Large intestine (tissue), 12 donors: ENCODE measurements at places on chromosomes 13 and 19. TPM values are rescaled to one million over a fixed set of nuclear protein-coding genes. Genes with fewer than 3 reads are reported as not detected.

GRCh38 chr19:5141850-5142724, 173.2 kb downstream of the KDM4B start:
- no peak for DNase-seq

CILP2 gene
- polyA plus RNA-seq = 0.09 TPM

GRCh38 chr13:41713405-41713804, 247.5 kb downstream of the VWA8 start:
- DNase-seq = no peak

KCNJ14 gene
- polyA plus RNA-seq = 0.70 TPM

ZNF835 gene
- 2.8 TPM for polyA plus RNA-seq

GRCh38 chr19:34173193-34173956, 1.1 kb downstream of the LSM14A start:
- DNase-seq = peak; percentile 52

DNA sequence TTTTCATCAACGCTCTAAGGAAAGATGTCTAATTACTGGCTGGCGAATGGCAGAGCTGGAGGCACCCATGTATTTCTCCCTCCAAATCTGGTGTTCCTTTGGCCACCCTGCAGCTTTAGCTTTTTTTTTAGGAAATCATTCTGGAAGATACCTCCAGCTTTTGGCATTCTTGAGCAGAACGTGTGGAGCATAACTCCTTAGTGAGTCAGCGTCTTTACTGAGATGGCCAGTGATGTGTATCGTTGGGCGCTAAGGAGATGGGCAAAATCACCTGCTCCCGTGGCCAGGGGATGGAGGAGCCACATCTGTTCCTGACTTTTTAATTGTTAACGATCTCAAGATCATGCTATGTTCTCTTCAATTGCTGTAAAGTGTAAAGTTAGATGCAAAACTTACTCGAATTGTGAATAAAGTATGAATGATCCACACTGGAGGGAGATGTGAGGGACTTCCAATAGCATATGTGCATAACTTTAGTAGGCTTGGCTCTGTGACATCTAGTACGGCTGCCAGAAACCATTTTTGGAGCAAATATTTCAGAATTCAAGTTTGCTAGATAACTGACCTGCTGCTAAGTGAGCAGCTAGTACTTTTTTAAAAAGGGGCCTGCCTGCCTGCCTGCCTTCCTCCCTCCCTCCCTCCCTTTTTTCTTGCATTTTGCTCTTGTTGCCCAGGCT, 24.4 kb upstream of the C1QTNF9 start:
- DNase-seq = no peak

SIX5 gene
- 9.3 TPM for polyA plus RNA-seq

GRCh38 chr13:106083620-106084350, 451.7 kb downstream of the EFNB2 start:
- peak; percentile 76 for DNase-seq

GRCh38 chr13:110173247-110173818, 133.6 kb downstream of the COL4A1 start:
- DNase-seq = no peak

DNA sequence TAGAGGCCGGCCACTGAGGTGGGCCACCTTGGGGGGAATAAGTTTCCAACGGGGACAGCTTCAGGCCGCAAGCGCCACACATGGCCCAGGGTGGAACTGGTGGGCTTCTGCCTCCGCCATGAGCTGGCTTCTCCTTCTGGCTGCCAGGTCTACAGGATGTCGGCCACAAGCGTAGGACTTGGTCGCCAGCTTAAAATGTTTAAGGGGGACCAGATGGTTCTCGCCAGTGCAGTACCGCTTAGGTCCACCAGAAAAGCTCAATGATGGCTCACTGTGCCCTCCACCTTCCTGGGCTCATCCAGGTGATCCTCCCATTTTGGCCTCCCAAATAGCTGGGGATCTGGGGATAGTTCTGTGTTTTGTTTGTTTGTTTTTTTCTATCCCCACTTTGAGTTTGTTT, 38.7 kb upstream of the ZNF254 start:
- DNase-seq = no peak

DNA sequence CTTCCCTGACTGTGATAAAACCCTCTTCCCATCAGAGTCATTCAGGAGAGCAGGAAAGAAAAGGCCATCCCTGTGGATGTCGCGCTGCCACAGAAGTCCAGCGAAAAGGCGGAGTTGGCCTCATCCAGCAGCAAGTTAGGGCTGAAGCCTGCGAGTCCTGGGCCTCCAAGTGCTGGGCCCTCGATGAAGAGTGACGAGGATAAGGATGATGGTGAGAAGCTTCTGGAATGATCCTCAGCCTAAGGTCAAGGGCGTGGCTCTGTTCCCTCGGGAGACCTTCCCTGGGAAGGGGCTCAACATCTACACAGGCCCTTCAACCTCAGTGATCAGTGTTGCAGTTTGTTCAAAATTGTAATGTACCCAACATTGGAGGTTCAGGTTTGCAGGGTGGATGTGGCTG, 22.3 kb downstream of the TEX29 start:
- DNase-seq = no peak

RAD23A gene
- polyA plus RNA-seq = 91.8 TPM

PNMA8A gene
- polyA plus RNA-seq = 6.0 TPM

FPR2 gene
- polyA plus RNA-seq = 0.16 TPM

DNA sequence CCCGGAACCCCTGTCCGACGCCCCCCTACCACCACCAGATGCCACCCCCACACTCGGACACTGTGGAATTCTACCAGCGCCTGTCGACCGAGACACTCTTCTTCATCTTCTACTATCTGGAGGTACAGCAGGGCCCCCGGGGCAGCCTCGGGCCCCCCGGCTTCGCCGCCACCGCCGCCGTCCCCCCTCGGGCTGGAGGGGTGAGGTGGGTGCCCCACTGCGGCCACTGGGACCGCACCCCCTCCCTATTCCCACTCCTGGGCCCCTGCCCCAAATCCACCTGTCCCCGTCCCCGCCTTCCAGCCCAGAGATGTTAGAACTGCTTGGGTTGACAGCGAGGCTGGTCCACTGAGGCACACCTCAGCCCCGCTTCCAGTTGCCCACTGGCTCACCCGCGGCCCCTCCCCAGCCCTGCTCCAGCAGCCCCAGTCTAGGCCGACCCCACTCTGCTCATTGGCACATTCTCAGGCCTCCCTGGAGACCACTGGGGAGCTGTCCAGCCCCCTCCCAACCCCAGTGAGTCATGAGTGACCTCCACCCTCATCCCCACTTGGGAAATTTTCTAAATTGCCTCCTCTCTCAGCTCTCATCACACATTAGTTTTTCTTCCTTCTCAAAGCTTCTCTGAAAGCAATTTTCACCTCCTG, 6.5 kb downstream of the LENG1 start:
- no peak for DNase-seq

PLPP2 gene
- 1.6 TPM for polyA plus RNA-seq

- DNase-seq = no peak
Observed at GRCh38 chr13:114081761-114082681, 50.4 kb downstream of the RASA3 start.

DNA sequence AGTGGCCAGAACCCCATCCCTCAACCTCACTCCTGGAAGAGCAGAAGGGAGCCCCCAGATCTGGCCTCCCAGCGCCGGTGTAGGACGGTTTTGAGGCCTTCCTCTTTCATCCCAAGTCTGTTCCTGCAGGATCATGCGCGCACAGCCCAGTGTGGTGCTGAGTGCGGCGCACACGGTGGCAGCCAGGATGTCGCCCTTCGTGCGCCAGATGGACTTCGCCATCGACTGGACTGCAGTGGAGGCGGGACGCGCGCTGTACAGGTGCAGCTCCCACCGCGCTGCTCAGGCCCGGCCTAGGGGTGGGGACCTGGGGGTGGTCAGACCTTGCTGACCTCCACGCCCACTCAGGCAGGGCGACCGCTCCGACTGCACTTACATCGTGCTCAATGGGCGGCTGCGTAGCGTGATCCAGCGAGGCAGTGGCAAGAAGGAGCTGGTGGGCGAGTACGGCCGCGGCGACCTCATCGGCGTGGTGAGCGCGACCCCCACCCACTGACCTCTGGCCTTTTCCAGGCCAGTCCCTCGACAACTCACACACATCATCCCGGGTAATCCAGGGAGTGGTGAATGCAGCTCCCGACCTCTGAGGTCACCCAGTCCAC, 14.8 kb downstream of the PNPLA6 start:
- no peak for DNase-seq

DNA sequence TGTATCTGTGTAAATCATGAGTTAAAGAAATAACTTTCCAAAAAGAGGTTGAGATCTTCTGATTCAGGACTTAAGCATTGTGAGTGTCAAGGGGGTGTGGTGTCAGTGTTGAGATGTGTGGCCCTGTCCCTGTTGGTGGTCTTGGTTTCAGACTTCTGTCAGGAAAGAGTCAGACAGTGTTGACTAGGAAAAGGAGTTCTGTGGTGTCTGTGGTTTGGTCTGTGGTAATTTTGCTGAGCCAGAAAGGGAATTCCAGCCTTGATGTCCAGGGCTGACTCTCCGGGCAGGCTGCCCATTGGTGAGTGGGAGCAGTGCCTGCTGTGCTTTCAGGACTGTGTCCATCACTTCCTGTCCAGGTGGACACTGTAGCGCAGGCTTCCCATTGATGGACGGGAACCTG, 39.8 kb upstream of the IGFL4 start:
- DNase-seq = no peak

DNA sequence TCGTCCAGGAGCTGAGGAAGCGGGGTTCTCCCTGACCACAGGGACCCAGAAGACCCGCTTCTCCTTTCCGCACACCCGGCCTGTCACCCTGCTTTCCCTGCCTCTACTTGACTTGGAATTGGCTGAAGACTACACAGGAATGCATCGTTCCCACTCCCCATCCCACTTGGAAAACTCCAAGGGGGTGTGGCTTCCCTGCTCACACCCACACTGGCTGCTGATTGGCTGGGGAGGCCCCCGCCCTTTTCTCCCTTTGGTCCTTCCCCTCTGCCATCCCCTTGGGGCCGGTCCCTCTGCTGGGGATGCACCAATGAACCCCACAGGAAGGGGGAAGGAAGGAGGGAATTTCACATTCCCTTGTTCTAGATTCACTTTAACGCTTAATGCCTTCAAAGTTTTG, 18.9 kb downstream of the VASP start:
- no peak for DNase-seq

TPTE2 gene
- 0.06 TPM for polyA plus RNA-seq

KANK3 gene
- 6.3 TPM for polyA plus RNA-seq

KLHL26 gene
- polyA plus RNA-seq = 4.6 TPM

GRCh38 chr19:13817018-13817614, 21.9 kb downstream of the ZSWIM4 start:
- DNase-seq = peak; percentile 95
